ENCODE measurements at places on chromosomes 12 and 14.
A peak's percentile ranks its signal among the peaks of the same experiment; 100 is the strongest.

- peak; percentile 60 for DNase-seq
These were observed 129.9 kb upstream of the FRMD6 start for GRCh38 chr14:51521764-51522163.

DNA sequence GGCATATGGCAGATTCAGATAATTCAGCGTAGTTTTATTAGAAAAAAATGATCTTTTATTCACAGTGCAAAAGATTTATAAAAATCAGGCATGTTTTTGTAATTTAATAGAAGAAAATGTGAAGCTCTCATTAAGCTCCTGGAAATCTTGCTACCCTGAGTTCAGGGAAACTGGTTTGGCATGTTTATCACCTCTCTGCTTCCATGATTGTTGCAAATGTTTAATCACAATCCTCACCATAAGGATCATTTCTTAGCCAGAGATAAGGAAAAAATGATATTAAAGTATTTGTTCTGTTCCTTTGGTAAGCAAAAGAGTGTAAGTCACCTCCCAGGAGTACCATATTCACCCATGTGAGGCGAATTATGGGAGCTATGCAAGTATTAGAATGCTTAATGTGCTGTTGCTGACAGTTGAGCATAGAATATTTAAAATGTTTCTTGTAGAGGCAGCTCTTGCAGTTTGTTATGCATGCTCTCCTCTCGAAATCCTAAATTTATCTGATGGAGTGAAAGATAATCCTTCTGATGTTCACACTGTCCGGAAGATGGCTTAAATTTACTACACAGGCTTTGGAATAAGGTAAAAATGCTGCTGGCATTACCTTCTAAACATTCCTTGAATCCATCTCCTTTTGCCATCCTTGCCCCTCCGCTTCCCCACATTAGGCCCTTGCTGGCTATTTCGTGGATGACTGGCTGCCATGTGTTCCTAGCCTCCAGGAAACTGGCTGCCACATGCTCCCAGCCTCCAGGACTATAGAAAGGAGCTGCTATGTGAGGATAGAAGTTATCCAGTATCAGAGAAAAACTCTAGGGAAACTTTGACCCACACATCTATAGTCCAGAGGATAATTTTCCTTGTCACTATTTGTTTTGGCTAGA is 115.8 kb upstream of the CCDC198 start:
- no peak for DNase-seq

GRCh38 chr12:68934392-68934791 is 1.4 kb upstream of the CPM start:
- DNase-seq: no peak

GRCh38 chr12:24482882-24483604 is 465.9 kb downstream of the BCAT1 start:
- no peak for DNase-seq

- no peak for DNase-seq
These were observed 13.5 kb upstream of the ASIC1 start for GRCh38 chr12:50043854-50044253.

GRCh38 chr12:123997033-123997822 is 24.2 kb downstream of the ZNF664 start:
- DNase-seq: no peak

DNA sequence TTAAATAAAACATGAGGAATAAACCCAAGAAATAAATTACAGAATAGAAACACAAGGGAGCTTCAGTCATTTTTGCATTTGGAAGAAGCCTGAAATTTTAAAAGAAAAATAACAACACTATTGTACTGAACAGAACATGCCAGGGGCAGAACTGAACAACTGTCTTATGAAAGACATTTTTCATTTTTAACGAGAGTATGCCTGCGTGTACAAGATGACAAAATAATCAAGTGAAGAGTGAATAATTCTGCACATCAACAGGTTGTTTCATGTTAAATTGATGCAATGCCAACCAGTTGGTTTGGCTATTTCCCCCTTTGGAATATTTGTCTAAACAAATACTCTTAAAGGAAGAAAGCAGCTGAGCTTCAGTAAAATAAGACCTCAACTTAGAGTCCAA is 103.3 kb upstream of the BTG1 start:
- DNase-seq: no peak

DNA sequence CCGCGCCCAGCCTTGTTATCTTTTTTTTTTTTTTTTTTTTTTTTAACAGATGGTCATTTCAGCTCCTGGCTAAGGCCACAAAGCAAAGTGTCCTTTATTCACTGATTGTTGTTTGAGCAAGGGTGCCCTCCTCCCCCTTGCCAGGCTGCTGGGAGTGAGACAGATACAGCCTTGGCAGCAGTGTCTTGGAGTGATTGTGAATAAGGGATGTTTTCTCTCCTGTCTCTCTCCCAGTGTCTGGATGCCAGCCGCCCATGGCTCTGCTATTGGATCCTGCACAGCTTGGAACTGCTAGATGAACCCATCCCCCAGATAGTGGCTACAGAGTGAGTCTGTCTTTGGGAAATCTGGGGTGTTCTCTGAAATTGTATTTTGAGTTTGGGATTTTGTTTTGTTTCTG is 28.7 kb downstream of the FNTB start:
- DNase-seq: no peak

GRCh38 chr14:105220699-105221597 is 27.4 kb upstream of the BTBD6 start:
- DNase-seq: no peak

GRCh38 chr12:111720457-111720856 is 34.6 kb downstream of the ACAD10 start:
- DNase-seq: no peak

Data from skeletal muscle cell (primary cell).